ENCODE measurements at places on chromosomes 12 and 14.

DNA sequence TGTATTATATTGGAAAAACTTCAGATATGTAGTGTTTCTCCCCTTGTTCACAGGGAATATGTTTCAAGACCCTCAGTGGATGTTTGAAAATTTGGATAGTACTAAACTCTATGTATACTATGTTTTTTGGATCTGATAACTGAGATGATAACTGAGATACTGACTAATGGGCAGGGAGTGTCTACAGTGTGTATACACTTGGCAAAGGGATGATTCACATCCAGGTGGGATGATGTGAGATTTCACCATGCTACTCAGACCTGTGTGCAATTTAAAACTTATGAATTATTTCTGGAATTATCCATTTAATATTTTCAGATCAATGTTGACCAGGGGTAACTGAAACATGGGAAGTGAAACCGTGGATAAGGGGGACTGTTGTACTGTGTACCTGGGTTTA, 13.8 kb downstream of the RAD51B start:
- DNase-seq, result no peak

GRCh38 chr14:93323600-93324174, 9.1 kb downstream of the BTBD7 start:
- no peak for DNase-seq

- no peak for DNase-seq
These were observed 2.1 kb downstream of the IFI27 start for GRCh38 chr14:94112513-94113063.

- DNase-seq, result no peak
These were observed 1.3 kb downstream of the TRIM9 start for GRCh38 chr14:51093371-51094281.

DNA sequence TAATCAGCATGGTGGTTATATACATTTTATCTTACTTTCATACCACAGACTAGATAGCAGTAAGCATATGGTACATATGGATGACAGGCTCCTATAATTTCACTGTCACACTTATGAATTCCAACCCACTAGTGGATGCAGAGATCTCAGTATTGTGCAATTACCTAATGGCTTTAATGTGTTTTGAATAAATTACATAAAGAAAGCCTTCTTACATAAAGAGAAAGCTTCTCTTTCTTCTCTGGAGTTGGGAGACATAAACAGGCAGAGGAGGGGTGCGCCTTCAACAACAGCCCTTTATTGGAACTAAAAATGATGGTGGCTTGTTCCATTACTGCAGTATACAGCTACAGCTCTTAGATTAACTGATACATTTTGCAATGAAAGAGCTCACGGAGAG, 52.6 kb downstream of the SAV1 start:
- DNase-seq, result no peak

GRCh38 chr12:84825149-84825548, 87.5 kb downstream of the SLC6A15 start:
- DNase-seq, result no peak

Data from AG09319 (cell line).